Activated CD4-positive, alpha-beta T cell treated with anti-CD3 and anti-CD28 coated beads, Interleukin-2, Interleukin-4, amounts not matched to agents 100 ng/mL and 50 ng/mL, durations not matched to agents 16 hours and 8 hours (primary cell): ENCODE measurements at places on chromosomes 2 and 18.

DNA sequence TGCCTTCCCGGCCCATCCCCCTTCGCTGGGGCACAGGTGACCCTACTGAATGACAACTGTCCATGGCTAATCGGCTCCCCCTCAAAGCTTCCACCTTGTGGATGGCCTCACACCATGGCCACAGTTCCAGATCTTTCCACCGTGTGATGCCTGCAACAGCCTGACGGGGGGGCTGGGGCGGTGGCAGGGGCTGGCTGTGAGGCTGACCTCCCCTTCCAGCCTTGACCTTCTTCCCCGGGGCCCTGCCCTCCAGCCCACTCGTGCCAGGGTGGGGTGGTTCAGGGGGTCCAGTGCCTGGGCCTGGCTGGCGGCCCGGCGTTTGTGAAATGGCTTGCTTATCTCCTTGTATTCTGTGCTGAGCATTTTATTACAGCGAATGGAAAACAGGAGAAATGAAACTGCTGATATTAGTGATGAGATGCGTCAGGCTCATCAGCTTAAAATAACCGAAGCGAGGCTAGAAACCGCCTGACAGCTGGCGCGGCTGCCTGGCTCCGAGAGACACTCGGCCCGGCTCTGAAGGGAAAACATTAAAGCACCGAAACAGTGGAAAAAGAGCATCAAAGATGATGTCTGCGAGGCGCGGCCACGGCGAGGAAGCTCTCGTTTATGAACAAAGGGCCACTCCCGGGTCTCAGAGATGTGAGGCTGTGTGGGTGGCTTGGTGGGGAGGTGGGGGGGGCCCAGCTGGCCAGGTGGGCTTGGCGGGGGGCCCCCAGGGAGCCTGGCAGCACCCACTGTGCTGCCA lies 916 bp upstream of the PDCD1 start:
- peak; percentile 59 for DNase-seq

DNA sequence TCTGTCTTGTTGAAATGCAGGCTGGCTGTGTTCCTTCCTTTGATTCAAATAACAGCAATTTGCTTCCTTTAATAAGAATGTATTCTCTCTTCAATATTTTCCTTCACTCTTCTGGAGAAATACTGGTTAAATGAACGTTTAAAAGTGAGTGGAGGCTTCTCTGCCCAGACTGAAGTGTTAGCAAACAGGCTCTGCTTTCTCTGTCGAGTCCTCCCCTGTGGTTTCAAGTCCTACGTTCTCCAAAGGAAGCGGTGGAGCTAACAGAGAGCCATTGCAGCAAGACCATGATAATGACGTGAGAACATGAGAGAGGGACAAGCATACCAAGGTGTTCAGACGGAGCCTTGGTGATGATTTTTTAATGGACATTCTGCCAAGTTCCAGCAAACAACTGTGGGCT lies 26.2 kb upstream of the PID1 start:
- no peak for DNase-seq

DNA sequence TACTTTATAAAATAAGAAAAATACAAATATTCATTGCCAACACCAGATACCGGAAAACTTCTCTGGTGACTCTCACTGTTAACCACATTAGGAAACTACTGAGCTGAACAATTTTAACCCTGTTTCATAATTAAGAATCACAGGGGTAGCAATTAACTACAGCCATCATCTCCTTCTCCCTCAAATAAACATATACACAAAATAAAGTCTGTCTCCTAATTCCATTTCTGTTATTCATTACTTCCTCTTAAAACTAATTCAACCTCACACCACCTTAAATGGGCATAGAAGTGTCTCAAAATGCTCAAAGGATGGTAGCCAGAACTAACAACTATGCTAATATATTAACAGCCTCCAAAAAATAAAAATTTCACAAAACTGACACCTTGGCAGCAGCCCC lies 60.7 kb downstream of the ACVR1 start:
- DNase-seq: no peak

DNA sequence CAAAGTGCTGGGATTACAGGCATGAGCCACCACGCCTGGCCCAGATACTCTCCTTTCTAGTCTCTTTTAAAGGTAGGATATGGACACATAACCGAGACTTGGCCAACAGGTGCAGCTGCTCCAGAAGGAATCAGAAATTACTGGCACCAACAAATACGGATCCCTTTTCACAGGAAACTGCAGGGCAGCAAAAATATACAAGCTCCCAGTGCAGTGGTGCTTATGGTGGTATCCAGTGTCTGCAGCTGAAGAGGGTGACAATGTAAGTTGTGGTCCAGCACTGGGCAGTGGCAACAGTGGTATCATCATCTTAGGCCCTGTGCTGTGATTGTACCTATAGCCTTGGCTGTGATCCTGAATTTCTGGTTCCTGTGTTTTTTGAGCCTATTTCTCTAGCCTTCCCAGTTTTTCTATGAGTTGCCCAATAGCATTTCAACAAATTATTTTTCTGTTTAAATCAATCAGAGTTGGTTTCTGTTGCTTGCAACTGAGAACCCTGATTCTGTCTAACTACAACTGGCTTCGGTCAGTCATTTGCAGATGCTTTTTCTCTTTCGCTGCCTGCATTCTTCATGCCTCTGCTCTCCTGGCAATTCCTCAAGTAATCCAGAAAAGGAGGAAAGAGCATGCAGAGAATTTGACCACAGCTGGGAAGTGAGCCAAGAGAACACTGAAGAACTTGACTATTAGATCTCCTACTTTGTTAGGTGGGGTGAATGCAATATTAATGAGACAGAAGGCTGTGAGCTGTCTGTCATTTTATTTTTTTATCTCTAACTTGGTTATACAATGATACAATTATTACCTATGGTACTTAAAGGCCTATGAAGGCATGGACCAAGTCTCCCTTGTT lies 30.8 kb upstream of the EML4 start:
- DNase-seq: no peak

DNA sequence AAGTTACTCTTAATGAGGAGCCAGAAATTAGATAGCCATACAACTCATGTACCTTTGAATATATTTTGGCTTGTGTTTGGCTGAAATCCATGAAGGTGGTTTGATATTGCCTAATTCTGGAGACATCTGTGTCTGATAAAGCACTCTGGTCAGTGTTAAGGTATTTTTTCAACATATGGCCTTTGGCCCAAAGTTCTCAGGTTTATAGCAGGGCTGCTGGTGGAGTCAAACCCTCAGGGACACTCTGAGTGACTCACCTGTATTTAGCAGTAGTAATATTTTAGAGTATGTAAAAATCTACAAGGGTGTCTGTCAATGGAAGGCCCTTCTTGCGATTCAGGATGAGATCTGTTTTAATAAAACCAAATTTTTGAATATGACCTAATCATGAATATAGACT lies 666.5 kb downstream of the SLC4A3 start:
- no peak for DNase-seq

GRCh38 chr2:150228936-150229335 lies 258.5 kb downstream of the RND3 start:
- DNase-seq: no peak
